ENCODE measurements at places on chromosomes 3 and 15.

GRCh38 chr3:39082666-39083313 lies 24.6 kb downstream of the GORASP1 start:
- DNase-seq, result no peak

DNA sequence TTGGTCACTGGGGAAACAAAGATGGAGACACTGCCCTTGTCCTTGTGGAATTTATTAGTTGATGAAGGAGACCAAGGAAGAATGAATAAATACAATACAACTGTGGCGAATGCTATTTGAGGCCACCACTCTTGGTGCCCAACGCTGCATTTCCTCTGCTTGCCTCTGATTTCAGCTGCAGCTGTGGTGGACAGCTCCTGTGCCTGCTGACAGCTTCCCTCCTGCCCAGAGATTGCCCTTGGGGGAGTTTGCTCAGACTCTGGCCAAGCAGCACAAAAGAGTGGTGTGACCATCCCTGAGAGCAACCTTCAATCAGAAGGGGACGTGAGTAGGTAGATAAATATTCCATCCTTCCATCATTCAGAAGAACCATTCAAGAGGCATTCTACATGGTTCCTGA lies 64.6 kb upstream of the FHIT start:
- DNase-seq, result no peak

DNA sequence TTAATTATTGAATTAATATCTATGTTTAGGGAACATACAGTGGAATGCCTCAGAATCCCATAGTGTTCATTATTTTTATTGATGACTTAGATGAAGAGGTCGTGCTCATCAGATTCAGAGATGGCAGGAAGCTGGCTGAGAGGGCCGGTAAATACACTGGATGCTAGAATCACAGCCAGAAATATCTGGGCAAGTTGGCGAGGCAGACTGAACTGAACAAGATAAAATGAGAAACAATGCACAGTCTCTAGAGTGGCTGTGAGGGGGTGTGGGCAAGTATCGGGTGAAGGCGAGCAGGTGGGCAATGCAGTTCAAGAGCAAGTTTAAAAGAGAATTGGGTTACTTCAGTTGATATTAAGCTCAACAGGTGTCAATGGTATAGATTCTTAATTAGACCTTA lies 5.9 kb downstream of the DGKG start:
- no peak for DNase-seq

GRCh38 chr3:58324391-58325390 lies 8.0 kb upstream of the PXK start:
- no peak for DNase-seq

- no peak for DNase-seq
Observed at GRCh38 chr3:173064631-173065030, 76.4 kb downstream of the SPATA16 start.

DNA sequence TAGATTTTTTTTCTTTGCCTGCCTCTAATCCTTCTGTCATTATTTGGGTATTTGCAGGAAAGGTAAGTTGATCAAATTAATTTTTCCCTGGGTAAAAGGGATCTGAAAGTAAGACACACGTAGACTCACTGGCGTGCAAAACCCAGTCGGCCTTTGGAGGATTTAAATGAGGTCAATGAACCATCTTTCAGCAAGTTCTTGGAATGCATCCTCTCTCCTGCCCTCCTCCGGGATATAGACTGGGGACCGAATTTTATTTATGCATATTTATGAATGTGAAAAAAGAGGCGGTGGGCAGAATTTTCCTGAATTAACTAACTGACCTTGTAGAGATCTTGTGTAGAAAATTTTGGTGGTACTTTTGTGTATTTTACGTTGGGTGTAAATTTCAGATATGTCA lies 2.2 kb downstream of the CADM2 start:
- DNase-seq, result no peak

DNA sequence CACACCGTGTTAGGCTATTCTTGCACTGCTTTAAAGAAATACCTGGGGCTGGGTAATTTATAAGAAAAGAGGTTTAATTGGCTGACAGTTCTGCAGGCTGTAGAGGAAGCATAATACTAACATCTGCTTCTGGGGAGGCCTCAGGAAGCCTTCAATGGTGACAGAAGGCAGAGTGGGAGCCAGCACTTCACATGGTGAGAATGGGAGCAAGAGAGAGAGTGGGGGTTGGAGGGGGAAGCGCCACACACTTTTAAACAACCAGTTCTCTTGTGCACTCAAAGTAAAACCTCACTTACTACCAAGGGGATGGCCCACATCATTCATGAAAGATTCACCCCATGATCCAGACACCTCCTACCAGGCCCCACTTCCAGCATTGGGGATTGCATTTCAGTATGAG lies 181.1 kb downstream of the APBA2 start:
- DNase-seq, result no peak

DNA sequence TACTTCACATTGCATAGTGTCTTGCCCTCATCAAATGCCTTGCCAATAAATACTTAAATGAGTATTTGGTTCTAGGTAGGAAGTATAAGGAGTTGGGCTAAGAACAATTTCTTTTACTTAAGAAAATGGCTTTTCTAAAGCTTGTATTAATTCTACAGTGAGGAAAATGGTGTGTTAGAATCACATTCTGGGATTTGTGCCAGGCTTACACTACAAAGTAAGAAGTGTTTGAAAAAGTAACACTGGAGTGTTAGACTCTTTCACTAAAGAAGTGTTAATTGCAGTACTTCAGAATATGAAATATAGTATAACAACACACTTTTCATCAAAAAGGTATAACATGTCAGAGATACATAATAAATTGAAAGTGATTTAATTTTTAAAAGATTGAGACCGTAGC lies 328.7 kb downstream of the C3orf38 start:
- no peak for DNase-seq

DNA sequence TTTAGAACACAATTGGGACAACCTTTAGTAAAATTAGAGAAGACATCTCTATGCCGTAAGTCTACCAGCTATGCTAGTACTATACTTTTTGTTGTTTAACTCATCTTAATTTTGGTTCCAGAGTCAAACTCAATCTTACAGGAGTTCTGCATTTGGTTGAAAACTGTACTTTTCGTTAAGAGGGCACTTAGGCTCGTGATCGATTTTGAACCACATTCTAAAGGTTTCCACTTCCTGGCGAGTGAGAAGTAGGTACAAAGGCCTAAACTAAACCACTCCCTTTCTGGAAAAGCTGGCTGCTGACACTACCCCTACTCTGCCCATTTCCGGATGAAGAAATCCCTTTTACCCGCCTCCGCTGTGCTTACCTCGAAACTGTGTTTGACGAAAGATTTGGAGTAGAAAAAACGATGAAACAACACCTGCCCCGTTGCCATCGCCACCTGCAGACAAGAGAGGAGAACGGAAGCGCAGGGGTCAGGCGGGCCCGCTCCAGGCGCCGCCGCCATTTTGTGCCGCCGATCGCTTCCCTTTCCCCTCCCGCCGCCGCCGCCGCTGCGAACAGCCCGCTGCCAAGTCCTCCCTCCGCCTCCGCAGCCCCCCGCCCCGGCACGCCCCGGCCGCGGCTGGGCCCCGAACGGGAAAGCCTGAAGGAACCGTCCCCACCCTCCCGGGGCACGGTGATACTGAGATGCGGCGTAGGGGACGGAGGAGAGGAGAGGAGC lies 748 bp downstream of the CCNL1 start:
- DNase-seq, result peak; percentile 66

GRCh38 chr3:194960446-194961032 lies 274.9 kb downstream of the FAM43A start:
- DNase-seq, result no peak

- DNase-seq, result no peak
Observed at GRCh38 chr15:70101459-70102113, 3.9 kb upstream of the TLE3 start.

DNA sequence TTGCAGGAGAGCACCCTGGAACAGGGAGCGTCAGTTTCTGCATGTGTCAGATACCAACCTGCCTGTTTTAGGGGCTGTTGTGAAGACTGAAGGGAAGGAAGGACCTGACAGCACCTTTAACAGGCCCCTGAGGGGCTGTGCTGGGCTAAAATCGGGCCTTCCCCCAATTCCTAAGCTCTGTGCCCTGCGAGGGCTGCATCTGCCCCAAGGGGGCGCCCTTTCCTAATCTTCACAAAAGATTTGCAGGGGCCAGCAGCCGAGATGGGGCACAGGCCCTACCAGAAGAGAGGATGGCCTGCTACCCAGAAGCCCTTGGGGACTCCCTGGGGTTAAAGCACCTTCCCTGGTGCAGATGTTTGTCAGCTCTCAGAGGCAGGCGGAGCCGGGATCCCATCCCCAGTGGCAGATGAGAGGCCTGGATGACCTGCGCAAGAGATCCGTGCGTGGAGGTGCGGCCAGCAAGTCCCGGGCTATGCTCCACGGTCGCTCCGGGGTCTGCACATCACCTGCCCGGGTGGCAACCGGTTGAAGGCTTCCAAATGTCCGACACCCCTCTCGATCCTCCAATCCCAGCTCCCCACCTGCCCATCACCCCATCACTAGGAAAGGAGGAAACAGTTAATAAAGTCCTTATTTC lies 53.6 kb downstream of the RHCG start:
- peak; percentile 50 for DNase-seq

GRCh38 chr3:178823591-178824246 lies 247.9 kb downstream of the ZMAT3 start:
- DNase-seq, result no peak

DNA sequence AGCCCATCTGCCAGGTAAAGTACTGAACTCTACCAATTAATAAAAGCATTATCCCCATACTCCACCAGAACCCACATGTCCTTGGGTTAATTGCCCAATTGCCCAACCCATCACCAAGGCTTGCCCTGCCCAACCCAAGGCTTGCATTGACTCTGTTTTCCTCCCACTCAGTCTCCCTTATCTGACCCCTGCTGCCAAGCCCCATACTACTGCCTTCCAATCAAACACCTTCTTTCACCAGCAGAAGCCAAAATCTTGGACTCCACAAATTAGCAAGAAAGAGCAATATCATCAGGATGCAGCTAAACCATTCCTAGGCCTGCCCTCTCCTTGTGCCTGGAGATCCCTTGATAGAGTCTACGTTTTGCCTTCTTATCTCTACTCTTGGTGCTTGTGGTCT lies 602.9 kb downstream of the NTRK3 start:
- DNase-seq, result no peak

GRCh38 chr3:43670635-43671522 lies 19.9 kb upstream of the ABHD5 start:
- no peak for DNase-seq

- DNase-seq, result no peak
Observed at GRCh38 chr15:25939122-25939521, 76.0 kb upstream of the ATP10A start.

DNA sequence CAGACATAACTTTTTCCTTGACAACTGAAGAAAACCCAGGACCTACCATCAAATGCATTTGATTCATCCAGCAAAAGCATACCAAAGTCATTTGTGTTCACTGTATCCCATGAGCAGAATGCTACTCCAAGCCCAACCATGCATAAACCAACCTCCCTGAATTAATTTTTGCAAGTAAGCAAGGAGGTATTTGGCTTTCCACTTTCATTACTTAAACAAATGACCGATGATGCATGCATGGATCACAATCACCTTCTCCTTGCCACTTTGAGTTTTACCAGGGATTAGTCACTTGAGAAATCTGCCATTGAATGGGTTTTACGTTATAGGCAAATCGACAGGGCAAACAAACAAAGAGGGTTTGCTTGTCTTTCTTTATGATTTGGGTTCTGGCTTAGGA lies 214.8 kb downstream of the FMN1 start:
- DNase-seq, result no peak

DNA sequence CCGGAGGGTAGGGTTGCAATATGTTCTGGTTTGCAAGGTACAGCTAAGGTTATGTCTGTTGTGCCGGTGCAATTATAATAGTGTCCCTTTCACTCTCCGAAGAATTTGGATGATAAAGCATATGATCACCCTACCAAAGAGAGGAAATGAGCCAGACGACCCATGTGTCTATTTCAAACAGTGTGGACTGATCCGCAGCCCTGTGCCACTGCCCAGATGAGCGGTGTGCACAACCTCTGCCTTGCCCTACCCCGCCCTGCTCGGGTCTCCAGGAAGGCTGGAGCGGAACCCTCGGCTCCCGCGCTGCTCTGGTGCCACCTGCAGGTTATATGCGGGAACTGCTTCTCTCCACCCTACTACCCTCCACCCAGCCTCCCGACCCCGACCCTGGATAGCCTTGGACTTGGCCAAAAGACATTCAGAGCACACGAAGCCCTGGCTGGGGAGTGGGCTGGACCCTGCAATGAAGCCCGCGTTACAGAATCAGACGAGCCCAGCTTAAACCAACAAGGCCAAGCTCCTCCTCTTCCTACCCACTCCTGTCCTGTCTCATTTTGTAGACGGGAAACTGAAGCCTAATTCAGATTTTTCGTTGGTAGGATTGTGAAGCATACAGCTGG lies 68.4 kb upstream of the CHRNB4 start:
- peak; percentile 40 for DNase-seq

DNA sequence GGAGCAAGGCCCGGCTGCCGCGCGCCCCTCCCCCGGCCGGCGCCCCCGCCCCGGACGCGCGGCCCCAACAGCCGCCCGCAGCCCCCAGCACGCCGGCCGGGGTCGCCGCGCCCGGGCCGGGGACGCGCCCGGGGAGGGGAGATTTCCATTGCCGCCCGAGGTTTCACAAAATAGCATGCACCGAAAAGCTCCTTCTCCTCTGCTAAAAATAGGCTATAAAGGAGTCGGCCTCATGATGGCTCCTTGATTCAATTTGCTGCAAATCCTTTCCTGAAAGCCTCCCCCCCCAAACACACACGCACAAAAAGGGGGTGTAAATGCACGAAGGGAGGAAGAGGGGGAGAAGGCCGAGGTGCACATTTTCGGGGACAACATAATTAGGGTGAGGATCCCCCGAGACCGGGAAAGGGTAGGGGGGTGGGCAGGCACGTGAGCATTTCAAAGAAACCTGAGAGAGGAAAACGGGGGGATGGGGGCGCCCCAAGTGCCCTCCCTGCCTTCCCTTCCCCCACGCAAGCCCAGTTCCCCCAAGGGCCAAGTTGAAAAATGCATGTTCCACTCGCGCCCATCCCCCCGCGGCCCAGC lies 734 bp downstream of the TBL1XR1 start:
- no peak for DNase-seq

GRCh38 chr3:39637807-39638206 lies 170.3 kb downstream of the MOBP start:
- DNase-seq, result no peak

- no peak for DNase-seq
Observed at GRCh38 chr3:150830094-150830681, 67.2 kb upstream of the SIAH2 start.

- no peak for DNase-seq
Observed at GRCh38 chr3:100440895-100441294, 39.6 kb downstream of the LNP1 start.

Data from stimulated activated CD8-positive, alpha-beta memory T cell treated with anti-CD3 and anti-CD28 coated beads, Interleukin-15, amount 100 ng/mL, for 48 hours (primary cell).